ENCODE measurements at places on chromosomes 6 and 20.

GRCh38 chr20:63963348-63963741 is 6.4 kb downstream of the ZNF512B start:
- DNase-seq, result no peak

- DNase-seq, result no peak
Measured at GRCh38 chr20:20732641-20733040, 20.2 kb upstream of the RALGAPA2 start.

- DNase-seq, result no peak
Measured at GRCh38 chr6:16056263-16056870, 72.5 kb upstream of the MYLIP start.

GRCh38 chr6:3997177-3997770 is 81.7 kb downstream of the FAM217A start:
- DNase-seq, result no peak

DNA sequence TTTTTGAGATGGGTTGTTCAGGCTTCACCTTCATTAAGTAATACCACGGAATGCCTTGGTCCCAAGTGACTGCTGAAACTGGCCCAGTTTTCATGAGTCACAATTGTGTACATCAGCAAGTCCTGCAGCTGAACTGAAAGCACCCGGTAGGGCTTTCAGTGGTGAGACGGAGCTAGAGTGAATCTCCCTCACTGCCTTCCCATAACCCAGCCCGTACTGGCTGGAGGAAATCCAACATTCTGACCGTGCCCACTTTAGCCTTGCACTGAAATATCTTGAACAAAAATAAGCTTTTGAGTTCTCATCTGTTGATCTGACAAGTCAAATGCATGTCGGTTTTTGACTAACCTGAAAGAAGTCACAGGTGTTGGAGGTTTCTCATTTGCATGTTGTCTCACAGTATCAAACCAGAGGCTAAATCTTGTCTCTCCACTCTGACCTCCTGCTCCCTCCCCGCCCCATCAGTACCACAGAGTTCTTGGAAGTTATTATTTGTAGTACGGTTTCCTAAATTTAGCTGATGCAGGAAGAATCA is 35.9 kb downstream of the DUSP22 start:
- DNase-seq, result no peak

DNA sequence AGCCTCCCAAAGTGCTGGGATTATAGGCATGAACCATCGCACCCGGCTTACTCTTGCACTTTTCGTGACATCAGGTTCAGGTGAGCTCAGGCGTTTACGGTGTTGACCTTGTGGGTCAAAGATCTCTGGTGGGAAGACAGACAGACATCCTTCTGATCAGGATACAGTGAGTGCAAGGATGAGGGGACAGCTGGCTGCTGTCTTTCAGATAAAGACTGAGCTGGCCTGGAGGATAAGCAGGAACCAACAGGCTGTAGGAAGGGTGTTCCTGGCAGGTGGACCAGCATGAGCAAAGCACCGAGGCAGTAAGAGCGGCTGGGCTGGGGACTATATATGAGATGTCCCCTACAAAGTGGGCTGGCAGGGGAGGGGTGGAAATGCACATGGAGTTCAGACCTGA is 11.1 kb upstream of the GTSF1L start:
- no peak for DNase-seq

GRCh38 chr6:23584134-23584763 is 541.8 kb upstream of the NRSN1 start:
- no peak for DNase-seq

- no peak for DNase-seq
Measured at GRCh38 chr6:112626468-112627082, 279.4 kb downstream of the RFPL4B start.

- DNase-seq, result no peak
Measured at GRCh38 chr6:34298941-34299340, 50.1 kb upstream of the SMIM29 start.

DNA sequence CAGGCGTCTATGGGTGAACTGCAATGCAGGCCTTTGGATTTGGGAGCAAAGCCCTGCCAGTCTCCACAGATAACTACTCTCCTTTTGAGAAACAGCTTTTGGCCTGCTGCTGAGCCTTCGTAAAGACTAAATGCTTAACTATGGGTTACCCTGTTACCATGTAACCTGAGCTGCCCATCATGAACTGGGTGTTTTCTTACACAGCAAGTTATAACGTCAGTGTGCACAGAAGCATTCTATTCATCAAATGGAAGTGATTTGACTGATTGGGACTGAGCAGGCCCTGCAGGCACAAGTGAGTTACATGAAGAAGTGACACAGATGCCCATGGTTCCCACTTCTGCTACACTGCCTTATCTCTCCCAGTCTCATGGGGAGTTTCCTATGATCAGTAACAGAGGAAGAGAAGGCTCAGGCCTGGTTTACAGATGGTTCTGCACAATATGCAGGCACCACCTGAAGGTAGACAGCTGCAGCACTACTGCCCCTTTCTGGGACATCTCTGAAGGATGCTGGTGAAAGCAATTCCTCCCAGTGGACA is 319.1 kb downstream of the CD83 start:
- no peak for DNase-seq

DNA sequence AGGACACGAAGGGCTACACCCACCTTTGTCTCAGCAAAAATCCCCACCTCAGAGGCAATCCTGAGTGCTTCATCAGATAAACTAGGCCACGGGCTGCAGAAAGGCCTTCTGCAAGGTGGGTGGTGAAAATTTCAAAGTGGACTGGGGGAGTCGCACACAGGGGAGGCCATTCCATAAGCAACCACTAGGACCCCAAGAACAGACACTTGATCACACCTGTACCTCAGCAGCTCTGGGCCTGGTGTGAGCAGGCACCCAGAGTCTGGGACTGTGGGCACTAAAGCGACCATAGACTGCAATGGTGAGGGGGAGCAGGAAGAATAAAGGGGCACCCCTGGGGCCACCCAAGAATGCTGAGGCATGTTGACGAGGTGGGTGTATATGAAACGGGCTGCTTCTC is 52.6 kb downstream of the SERAC1 start:
- DNase-seq, result no peak

DNA sequence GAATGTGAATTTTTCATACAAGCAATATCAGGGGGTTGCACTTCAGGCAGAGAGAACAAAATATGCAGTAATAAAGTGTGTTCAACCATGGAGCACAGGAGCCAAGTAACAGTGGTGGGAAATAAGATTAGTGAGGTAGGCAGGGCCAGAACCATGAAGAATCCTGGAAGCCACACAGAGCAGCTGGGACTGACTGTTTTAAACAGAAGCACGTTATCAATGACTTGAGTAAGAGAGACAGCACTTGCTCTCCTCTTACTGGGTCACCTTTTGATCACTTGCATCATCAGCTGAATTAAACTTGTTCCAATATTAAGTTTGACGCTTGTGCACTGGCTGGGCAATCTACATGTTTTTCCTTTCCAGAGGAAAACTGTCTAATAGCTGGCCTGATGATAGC is 238.5 kb downstream of the TBX18 start:
- no peak for DNase-seq

All from stimulated activated CD4-positive, alpha-beta T cell treated with anti-CD3 and anti-CD28 coated beads, Interleukin-4, amount 100 ng/mL, for 4 hours (primary cell).